NCI-H1417 (cell line): ENCODE measurements at places on chromosomes 3 and 15.
A peak's percentile ranks its signal among the peaks of the same experiment; 100 is the strongest.

DNA sequence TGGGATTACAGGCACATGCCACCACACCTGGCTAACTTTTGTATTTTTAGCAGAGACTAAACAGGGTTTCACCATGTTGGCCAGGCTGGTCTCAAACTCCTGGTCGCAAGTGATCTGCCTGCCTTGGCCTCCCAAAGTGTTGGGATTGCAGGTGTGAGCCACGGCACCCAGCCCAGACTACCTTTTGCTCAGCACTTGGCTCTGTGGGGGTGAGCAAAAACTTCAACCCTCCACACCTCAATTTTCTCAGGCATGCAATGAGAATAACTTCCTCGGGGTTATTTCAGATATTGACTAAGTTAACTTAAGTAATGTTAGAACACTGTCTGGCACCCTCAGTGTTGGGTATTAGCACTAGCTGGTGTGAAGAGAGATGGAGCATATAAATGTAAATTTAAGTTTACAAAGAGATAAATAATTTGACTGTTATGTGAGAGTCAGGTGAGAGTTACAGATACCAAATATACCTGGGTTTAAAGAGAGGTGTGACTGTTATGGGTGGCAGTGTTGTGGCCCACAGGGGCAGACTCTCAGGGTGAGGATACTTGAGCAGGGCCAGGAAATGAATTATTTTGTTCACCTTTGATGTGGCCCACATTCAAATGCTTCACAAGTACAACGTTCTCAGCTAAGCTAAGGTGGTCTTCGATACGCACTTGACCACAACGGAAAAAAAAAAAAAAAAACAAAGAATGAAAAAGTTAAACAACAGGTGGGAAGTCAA, 29.0 kb downstream of the CPOX start:
- no peak for DNase-seq

DNA sequence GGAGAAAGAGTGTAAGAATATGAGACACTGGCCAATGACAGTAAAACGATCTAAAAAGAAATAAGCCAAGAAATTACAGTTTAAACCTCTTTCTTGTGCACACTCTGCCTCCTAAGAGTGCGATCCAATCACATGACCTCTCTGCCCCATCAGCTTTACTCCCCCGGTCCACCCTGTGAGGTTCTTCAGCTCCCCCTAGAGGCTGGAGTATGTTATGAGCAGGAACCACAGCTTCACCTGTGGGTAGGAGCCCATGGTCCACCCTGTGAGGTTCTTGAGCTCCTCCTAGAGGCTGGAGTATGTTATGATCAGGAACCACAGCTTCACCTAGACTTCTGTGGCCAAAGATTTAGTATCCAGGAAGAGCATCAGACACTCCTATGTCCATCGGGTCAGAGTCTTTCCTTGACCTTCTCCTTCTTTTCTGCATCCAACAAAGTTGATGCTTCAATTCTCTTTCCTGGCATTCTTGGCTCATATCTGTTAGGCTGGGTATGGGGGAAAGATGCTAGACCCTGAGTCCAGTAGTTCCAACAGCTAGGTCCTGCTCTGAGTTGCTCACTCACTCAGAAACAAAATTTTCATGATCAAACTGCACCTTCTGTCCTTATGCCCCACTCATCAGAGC, 164.0 kb downstream of the MINAR1 start:
- peak; percentile 88 for DNase-seq

- no peak for DNase-seq
These were observed 50.8 kb upstream of the SYN2 start for GRCh38 chr3:11953350-11953749.

DNA sequence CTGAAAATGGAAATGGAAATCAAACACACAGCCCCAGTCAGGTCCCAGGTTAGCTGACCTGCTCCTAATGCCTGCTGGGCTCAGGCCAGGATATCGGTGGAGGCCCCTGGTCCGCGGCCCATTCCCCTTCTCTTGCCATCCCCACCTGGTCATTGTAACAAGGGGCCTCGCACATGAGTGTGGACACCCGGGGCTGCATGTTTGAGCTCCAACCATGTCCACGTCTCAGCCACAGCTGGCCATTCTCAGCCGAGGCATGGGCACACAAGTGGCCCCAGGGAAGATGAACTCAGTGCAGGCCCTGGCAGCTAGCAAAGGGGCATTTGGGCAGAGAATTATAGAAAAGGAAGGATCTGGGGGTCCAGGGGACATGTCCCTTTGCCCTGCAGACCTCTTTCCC, 41.7 kb downstream of the FAM174B start:
- no peak for DNase-seq

DNA sequence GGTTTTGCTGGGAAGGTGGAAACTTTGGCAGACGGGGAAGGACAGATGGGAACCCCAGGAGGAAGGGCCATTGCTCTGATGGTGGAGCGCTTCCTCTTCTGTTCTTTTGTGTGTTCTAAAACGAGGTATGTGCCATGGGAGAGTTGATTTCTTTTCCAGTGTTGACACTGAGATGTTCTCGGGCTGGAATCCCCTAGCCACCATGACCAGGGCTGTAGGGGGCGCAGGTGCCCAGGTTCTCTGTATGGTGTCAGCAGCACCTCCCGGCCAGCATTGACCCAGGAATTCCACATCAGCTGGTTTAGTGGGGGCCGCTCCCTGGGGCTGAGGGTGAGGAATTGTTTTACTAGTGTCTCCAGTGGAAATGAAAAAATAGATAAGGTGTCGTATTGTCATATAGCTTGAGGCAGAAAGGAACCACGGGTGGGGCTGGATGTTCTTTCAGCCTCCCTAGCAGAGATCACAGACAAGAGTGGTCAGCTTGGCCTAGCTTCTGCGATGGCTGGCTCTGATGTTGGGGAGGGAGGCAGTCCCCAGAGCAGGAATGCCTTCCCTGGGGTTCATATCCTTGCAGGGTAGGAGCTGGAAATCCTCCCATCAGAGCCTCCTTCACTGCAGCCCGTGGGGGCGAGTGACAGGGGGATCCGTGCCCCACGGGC, 34.2 kb upstream of the ACAD9 start:
- no peak for DNase-seq

DNA sequence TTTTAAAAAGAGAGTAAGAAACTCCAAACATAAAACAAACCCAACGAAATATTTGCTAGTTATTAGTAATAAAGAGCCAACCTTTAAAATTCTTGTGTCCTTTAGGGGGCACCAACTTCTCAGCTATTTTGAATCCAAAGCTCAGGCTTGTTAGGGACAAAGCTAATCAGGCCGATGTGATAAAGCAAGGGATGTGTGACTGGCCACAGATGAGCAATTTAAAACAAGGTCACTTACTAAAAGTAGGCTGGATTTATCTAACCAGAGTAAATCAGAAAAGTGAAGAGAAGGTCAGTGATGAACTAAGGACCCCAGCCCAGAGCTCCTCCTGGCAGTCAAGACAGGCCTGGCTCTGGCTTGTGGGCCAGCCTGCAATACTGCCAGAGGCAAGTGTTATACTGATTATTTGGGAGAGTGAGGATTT, 108.5 kb downstream of the CYP19A1 start:
- DNase-seq = peak; percentile 28

GRCh38 chr3:12041446-12042041, 37.4 kb downstream of the SYN2 start:
- DNase-seq = no peak
